ENCODE measurements at places on chromosomes 12 and 14. TPM values are rescaled to one million over a fixed set of nuclear protein-coding genes. Genes with fewer than 3 reads are reported as not detected.

The NRIP2 gene
- not detected for total RNA-seq

The KIF26A gene
- 3.1 TPM for total RNA-seq

The NXPH4 gene
- total RNA-seq: 15.1 TPM

The PKP2 gene
- 12.7 TPM for total RNA-seq

The LBHD2 gene
- total RNA-seq: not detected

The GALNT4 gene
- 6.8 TPM for total RNA-seq

The KCNMB4 gene
- total RNA-seq: 2.6 TPM

The KRT83 gene
- 0.33 TPM for total RNA-seq

The KRT4 gene
- 20.7 TPM for total RNA-seq

The CLEC4E gene
- total RNA-seq: not detected

The IL22 gene
- total RNA-seq: not detected

The CLEC4C gene
- total RNA-seq: not detected

The TPH2 gene
- not detected for total RNA-seq

The TAS2R9 gene
- not detected for total RNA-seq

The P2RX2 gene
- total RNA-seq: not detected
